ENCODE measurements at places on chromosomes 11 and 22.

- DNase-seq = peak; percentile 77
Observed at GRCh38 chr11:18115360-18116127, 9.7 kb upstream of the SAAL1 start.

- DNase-seq = no peak
Observed at GRCh38 chr11:33410086-33410765, 153.0 kb downstream of the HIPK3 start.

- DNase-seq = no peak
Observed at GRCh38 chr22:21779444-21779843, 43.9 kb upstream of the YPEL1 start.

DNA sequence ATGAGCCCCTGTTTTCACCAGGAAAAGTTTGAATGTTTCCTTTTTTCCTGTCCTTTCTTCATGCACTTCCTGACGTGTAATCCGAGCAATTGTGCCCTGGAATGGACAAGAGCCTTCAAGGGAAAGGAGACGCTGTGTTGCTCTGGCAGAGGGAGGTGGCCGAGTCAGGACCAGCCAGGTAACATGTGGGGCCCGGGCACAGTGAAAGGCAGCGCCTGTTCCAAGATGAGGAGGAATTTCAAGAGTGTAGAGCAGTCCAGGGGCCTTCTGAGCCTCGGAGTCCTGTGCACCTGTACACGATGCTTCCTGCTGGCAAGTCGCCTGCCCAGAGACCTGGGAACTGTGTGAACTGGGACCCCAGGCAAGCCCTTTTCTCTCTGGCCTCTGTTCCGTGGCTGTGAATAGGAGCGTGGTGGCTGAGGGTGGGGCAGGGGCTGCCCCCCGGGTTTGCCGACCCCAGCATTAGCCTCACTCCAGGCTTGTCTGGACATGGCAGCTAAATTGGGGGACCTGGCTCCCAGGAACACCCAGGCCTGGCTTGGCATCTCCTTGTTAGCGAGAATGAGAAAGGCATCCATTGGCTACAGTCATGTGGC lies 92.0 kb downstream of the MYEOV start:
- no peak for DNase-seq

GRCh38 chr22:37043209-37043827 lies 8.2 kb upstream of the KCTD17 start:
- DNase-seq = no peak

DNA sequence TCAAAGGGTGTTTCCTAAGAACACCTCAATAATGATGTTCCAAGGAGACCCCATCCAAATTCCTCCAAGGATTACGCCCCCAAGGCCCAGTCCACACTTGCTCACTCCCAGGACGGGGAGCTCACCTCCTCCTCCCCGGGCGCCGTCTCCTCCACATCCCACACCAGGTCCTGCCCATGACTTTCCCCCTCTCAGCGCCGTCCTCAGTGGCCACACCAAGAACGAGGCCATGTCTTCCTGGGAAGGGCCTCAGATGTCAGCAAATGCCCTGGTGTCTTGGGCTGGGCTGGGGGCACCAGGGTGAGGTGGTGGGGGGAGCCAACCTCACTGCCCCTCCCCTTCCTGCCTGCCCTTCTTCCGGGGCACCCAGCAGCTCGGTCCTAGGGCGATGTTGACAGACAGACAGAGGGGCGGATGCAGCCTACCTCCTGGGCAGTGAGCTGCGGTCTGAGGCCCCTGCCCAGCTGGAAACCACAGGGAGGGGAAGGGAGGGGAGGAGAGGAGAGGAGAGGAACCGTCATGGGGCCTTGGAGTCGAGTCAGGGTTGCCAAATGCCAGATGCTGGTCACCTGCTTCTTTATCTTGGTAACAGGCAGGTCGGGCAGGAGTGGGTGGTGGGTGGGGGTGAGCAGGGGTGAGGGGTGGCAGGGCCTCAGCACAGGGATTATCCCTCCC lies at the start of the genes C11orf21 and TSPAN32:
C11orf21 (minus strand) TSS at position 288 of the 675 bp plus-strand sequence; CDS start at position 178, 110 bp downstream.
TSPAN32 (plus strand) TSS at position 383 of the 675 bp plus-strand sequence; CDS start at position 520, 137 bp downstream.
- peak; percentile 59 for DNase-seq

DNA sequence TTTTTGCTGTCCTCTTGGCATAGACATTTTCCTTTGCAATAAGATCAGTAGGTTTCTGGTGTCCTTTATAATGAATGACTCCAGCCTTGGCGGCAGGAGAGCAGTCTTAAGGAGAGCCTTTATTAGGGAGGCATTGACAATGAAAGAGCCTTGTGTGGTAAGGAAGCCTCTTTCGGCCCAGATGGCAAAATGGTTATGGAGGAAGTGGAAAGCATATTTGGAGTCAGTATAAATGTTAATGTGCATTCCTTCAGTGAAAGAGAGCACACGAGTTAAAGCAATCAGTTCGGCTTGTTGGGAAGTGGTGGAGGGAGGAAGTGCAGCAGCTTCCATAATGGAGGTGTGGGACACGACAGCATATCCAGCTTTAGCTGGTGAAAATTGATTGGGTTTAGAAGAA lies 18.1 kb upstream of the ANO1 start:
- DNase-seq = no peak

DNA sequence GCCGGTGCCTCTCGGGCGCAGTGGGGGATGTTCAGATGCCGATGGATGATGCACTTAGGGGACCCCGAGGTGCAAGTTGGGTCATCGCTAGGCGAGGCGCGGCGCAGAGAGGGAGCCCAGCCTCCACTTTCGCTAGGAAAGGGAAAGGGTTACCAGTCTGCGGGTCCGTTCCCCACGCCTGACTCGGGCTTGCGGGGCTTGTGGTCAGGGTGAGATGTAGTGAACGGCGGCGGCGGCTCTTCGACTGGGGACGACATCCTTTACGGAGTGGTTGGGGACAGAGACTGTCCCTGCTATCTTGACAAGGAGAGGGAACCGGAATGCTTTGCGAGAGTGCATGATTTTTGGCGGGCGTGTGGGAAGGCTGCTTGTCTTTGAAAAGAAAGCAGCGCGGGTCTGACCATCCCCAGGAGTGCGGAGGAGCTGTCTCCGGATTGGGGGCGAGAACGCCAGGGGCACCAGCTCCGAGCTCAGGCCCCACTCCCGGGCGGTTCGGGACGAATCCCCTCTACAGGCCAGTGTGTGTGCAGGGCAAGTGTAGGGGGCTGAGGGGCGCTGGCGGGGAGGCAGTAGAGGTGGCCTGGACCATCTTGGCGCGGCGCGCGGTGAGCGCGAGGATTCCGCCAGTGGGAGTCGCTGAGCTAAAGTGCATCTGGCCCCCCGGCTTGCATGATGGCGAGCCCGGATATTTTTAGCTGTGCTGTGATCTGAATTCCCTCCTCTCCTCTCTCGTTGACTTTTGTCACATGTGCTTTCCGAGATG lies 1.1 kb downstream of the FAT3 start:
- DNase-seq = no peak

GRCh38 chr11:45090607-45091006 lies 55.8 kb upstream of the PRDM11 start:
- DNase-seq = no peak
